ENCODE measurements at places on chromosomes 12 and 14.

DNA sequence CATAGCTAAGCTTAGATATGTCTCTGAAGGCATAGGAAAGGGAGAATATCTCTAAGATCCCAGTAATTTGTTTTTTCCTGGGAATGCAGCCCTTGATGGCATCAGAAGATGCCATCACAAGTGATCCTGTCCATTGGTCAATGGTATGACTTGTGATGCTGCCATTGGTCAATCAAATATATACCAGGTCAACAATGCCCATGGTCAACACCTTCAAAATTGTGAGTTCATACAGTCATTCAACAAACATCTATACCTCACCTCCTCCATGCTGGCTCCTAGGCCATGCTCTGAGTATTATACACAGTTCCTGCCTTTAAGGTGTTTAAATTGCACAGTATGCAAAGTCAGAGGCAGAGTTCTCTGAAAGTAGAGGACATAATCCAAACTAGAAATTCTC lies 19.3 kb upstream of the IL22 start:
- DNase-seq, result no peak

GRCh38 chr14:101046071-101046470 lies 142.5 kb upstream of the RTL1 start:
- DNase-seq, result no peak

- no peak for DNase-seq
These were observed 107.4 kb downstream of the TSHR start for GRCh38 chr14:81062816-81063215.

- DNase-seq, result no peak
These were observed 90.2 kb downstream of the NTN4 start for GRCh38 chr12:95700316-95700785.

DNA sequence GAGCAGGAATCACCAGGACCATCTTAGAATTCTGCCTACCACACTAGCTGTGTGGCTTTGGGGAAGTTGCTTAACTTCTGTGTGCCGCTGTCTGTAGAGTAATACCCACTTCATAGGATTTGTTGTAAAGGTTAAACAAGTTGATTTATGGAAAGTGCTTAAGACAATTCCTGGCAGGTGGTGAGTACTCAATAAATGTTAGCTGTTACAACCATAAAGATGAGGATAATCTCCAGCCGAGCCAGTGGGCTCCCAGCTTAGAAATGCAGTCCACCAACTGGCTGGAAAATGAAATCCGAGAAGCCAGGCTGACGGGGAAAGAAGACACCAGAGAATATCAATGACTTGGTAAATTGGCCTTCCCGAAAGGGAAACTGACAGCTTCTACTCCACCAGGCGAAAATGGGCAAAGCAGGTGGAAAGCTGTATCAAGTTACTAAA lies 173.5 kb downstream of the CHST11 start:
- DNase-seq, result no peak

- no peak for DNase-seq
These were observed 490.9 kb upstream of the TBX3 start for GRCh38 chr12:115174920-115175319.

DNA sequence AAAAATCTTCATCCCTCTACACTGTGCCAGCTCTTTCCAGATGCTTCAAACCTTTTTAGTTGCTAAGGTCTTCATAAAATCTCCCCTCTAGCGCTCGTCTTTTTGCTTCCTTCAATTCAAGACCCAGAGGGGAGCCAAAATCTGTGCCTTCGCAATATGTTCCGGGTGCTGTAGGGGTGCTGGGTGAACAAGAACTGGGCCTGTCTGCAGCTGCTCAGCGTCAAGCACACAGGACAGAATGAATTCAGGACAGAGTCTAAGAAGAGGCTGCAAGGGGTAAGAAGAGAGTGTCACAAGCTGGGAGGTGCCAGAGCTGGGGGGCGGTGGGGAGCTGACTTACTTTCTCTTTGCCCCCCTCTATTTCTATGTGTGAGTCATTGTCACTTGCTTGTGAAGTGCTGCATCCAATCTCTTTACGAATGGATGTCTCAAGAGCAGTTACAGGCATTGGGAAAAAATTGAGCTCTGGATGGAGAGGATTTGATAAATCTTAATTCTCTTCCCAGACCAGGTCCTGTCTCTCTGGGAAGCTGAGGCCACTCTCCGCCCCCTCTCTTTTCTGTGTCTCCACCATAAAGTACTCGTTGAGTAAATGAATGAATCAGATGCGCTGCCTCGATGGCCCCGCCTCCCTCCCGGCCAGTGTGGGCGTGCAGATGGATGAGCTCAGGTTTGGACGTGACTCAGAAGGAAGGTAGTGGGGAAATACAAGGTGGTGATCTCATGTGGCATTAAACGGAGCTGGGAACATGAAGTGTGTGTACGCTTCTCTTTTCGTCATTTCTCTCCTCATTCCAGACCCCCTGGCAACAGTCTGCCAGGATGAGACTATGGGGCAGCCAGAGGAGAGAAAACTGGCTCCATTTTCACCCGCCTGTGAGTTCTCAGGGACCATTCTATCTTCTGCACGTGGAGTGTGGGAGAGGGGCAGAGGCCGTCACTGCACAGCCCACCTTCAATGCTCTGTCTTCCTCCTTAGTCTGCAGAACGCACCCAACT lies 91.3 kb downstream of the TSPAN9 start:
- DNase-seq, result no peak

- DNase-seq, result no peak
These were observed 218.8 kb downstream of the BTG1 start for GRCh38 chr12:91926848-91927247.

- no peak for DNase-seq
These were observed 22.3 kb upstream of the GNS start for GRCh38 chr12:64781280-64782190.

DNA sequence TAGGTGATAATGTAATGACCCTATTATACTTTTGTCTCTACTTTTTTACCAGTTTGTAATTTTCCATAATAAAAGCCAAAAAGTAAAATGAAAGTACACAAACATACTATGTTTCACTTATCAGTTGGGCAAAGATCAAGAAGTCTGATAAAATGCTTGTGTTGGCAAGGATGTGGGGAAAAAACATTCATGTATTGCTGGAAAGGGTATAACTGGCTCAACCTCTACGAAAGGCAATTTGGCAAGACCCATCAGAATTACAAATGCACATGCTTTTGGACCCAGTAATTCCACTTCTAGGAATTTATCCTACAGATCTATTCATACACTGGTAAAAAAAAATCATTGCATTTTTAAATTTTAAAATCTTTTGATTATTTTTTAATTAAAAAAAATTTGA lies 68.0 kb downstream of the SPTB start:
- no peak for DNase-seq

Data from stimulated activated CD4-positive, alpha-beta T cell treated with anti-CD3 and anti-CD28 coated beads, TNF-alpha, amount 100 ng/mL, for 24 hours (primary cell).